ENCODE measurements at places on chromosomes 12 and 14. TPM values are rescaled to one million over a fixed set of nuclear protein-coding genes. Genes with fewer than 3 reads are reported as not detected.

GRCh38 chr12:4943067-4943937, 33.6 kb downstream of the KCNA1 start:
- DNase-seq, result no peak

The HCFC2 gene
- 14.6 TPM for total RNA-seq

DNA sequence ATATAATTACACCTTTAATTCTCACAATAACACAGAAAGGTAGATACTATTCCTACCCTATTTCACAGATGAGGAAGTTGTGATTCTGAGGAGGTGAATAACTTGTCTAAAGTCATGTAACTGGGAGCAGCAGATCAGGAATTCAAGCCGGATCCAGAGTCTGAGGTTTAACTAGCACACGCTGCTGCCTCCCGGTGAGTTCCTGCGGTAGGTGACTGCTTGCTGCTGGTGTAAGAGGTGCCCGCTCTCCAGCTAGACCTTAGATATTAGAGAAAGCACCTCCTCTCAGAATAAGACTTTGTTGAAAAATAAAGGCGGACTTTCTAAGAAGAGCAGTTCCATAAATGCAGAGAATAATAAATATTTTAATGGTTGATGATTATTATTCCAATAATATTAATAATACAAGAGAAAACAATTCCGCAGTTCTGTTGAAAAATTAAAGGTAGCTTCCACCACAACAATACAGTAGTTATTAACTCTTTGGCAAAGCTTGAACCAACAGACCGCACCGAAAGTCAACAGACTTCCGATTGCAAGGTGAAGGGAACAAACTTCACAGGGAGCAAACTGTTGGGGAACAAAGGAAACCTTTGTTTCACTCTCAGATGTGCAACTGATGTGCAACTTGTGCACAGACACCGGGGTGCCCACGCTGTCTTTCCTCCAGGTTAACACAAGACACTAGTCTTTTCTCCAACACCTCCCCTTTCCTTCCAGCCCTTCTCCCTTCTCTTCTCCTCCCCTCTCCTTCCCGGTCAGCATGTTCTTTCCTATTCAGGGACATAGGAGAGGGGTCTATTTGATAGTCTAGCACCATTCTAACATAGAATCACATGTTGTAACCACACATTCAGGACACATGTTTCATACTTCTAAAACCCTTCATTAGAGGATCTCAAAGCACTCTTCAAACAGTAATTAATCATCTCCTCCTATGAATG, 73.2 kb upstream of the EGLN3 start:
- no peak for DNase-seq

- no peak for DNase-seq
Measured at GRCh38 chr12:51677284-51677968, 86.4 kb downstream of the SCN8A start.

The EML5 gene
- total RNA-seq, result 5.4 TPM

The LRRC74A gene
- not detected for total RNA-seq

DNA sequence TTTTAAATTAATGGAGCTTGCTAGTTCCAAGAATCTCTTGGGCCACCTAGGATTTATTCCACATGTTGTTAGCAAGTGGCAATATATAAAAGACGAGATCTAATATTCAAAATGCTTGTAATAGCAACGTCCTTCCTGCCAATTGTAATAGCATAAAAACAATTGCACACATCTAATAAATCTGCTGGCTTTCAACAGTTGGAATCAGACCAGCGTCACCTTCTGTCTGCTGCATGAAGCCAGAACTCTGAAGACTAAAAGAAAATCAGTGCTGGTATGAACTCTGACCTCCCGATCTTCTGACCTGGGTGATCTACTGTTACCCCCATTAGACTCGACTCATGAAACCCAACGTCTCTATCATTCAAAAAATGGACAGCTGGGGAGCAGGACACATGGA, 100.6 kb downstream of the DIO2 start:
- DNase-seq, result no peak

GRCh38 chr14:100664231-100664630, 62.5 kb upstream of the DLK1 start:
- no peak for DNase-seq

- no peak for DNase-seq
Measured at GRCh38 chr12:132544498-132544897, 54.5 kb downstream of the FBRSL1 start.

GRCh38 chr14:88422919-88423650, 37.6 kb downstream of the SPATA7 start:
- no peak for DNase-seq

GRCh38 chr14:69713209-69713781, 53.6 kb upstream of the SRSF5 start:
- DNase-seq, result no peak

The TBX5 gene
- total RNA-seq, result not detected

DNA sequence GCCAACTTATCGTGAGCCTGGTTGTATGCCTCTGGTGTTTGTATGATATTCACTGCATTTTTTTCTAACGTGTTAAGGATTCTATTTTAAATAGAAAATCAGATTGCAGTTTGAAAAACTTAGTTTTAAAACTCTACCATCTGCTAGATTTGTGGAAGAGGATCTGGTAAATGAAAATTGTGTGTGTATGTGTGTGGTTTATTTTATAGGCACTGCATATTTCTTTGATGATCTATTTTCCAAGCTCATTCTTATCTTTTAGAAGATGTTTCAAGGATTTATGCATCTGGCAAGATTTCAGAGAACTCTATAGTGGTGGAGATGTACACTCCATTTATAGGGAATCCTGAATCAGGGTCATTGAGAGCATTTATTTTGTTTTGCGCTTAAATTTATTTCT, 69.8 kb downstream of the HMGA2 start:
- DNase-seq, result no peak

The CEP170B gene
- total RNA-seq, result 1.00 TPM

The IAPP gene
- total RNA-seq, result not detected

DNA sequence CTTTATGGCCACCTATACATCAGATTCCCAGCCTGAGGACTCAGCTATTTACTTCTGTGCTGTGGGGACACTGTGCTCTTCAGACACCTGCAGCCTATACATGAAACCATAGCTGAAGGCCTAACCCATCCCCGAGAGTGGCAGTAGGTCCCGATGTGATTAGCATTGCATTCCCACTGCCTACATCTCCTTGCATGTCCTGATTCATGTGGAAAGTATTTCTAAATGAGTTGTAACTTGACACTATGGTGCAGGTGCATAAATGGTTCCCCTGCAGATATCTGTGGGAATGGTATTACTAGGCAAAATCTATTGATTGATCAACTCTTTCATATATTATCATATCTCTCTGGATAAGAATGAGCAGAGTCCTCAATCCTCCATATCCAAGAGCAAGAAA, 433.5 kb downstream of the DAD1 start:
- no peak for DNase-seq

DNA sequence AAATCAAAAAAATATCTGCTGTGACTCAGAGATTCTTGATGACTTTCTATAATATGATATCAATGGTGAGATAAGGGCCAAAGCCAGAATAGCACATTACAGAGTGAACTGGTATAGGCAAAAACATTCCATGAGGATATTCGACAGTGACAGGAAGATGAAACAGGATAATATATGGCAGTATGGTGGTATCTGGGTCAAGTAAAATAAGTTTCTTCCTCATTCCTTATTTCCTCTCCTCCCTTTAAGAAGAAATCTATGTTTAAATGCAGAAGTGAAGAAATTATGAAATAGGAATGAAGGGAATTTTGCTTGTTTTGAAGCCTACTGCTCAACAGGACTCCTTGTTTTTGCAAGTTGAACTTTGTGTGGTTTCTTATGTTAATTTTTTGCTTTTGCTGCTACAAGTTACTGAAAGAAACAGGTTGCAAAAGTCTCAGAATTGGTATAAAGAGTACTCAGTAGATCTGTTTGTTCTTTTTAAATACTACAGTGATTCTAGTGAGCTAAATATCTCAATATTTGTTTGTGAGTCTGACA, 7.0 kb downstream of the ACSS3 start:
- no peak for DNase-seq
